CD4-positive, alpha-beta T cell treated with Interleukin-6 at 100 ng/mL for 8 hours (primary cell): ENCODE measurements at places on chromosomes 16 and 17.

DNA sequence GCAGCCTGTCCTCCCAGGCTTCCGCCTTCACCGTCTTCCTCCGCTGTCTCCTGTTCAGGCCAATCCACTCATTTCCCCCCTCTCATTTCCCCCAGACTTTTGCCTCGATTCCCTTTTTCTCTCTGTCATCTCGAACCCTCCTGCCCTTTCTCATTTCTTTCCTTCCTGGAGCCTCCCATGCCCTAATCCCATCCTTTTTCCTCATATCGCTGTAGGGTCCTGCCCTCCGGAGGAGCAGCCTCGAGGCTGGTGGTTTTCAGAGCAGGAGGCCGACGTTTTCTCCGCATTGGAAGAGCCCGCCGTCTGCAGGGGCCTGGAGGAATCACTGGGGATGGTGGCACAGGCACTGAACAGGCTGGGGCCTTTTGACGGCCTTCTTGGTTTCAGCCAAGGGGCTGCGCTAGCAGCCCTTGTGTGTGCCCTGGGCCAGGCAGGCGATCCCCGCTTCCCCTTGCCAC is 597 bp downstream of the OVCA2 start:
- DNase-seq, result no peak

- DNase-seq, result no peak
Measured at GRCh38 chr16:825341-826061, 25.0 kb upstream of the GNG13 start.

- DNase-seq, result no peak
Measured at GRCh38 chr17:57142925-57143324, 57.9 kb downstream of the AKAP1 start.

DNA sequence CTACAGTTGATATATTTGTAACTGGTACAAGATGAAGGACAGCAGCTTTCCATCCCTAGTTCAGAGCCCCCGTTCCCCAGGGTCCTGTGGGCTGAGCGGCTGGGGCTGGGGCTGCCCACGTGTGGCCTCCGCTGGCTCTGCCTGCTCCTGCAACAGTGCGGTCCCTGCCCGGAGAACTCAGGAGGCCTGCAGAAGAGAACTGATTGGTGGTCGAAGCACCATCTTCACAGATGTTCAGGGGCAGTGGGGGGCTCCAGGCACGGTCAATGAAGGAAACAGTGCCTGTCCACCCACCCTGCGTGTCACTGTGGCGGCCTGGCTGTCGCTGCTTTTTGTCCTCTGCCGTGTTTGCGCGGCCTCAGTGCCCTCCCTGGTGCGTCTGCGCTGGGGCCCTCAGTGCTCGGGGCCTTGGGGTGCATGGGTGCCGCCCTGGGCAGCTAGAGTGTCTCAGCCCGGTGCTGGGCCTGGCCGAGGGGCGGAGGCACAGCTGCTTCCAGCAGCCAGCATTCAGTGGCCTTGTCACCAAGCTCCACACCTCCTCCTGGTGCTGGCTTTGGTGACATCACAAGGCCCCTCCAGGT is 4.2 kb upstream of the NUDT16L1 start:
- DNase-seq, result no peak

DNA sequence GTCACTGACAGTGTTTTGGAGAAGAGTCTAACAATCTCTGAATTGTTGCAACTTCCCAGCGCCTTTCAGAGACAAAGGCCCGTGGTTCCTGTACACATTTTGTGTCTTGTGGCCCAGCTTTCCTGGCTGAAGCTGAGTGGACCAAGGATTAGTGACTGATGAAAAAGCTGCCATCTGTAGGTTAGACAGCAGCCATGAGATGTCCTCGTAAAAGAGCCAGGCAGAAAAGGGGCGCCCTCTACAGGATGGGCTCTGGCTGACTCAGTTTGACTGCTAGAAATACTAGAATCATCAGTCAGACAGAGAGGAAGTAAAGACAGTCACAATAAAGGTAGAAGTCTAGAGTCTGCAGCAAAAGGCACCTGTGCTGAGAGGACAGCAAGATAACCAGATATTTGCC is 26.5 kb upstream of the NF1 start:
- peak; percentile 22 for DNase-seq
